Caudate nucleus (tissue), 63 donors: ENCODE measurements at places on chromosomes 3 and 15.

DNA sequence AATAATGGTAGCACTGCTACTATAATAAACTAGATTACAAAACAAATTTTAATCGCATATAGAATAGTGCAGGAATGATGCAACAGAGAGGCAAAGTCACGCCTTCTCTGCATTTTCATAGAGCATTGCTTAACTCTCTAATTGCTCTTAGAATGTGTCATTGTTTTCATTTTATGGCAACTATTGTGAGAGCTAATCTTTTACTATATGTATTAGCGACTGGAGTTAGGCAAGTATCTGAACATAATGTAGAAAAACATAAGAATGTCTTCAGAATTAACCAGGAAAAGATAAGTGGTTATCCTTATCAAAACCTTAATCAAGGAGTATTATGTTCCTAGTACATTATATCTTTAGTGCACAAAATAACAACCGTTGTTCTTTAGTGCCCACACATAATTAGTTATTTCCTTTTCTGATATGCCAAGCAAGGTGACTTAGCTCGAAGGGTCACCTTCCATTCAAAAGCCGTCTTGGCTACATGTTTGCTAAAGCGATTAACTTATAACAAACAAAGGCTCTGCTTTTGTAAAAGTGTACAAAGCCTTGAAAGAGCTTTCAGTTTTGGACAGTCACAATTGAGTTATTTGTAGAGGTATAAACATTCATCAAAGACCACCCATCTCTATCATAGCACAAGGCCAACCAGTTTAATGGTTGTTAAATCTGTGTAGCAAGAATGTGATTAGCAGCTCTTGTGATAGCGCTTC, 1328.9 kb downstream of the ROBO2 start:
- no peak for DNase-seq

DNA sequence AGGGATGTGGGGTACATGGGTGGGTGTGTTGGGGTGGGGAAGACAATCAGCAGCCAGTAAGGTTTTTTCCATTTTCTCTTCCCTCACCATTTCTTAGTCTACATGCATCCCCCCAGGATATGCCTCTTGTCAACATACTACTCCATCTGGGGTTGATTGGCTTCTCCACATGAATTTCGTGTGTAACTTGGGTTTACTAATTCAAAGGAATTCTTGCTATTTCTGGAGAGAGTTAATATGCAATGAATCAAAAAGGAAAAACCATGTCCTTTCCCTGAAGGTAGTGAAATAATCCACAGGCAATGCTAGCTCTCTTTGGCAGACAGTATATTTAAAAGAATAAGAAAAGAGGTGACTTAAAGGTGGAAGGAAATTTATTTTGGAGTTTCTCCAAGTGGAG, 198.4 kb downstream of the EBLN2 start:
- DNase-seq, result peak; percentile 25

DNA sequence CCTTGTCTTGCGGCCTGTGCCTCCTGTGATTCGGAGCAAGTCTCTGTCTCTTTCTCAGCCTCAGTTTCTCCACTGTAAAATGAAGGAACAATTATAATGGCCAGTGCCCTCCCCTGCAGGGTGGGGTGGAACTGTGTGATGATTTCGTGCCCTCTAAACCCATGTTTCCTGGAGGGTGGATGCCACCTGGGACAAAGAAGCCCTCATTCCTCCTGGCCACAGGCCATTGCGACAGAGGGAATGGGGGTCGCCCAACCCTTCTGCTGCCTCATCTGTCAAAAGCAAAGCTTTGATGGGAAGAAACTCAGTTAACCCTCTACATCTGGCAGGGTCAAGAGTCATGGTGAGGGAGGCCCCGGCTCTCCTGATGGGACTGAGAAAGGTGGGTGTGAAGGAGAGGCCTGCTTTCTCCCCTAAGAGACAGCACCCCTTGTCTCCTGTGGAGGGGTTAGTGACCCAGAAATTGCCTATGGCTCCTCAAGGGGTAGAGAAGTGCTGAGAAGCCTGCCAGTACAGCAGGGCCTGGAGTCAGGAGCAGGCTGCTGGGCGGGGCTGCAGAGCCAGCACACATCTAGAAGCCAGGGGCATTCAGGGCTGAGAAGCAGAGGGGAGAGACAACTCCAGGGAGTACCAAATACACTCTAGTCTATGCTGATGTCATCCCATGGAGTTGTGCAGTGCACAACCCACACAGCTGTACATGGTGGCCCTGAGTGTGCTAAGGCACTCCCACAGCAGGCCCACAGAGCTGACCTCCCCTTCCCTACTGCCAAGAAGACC, 61.0 kb downstream of the PLXNA1 start:
- no peak for DNase-seq

DNA sequence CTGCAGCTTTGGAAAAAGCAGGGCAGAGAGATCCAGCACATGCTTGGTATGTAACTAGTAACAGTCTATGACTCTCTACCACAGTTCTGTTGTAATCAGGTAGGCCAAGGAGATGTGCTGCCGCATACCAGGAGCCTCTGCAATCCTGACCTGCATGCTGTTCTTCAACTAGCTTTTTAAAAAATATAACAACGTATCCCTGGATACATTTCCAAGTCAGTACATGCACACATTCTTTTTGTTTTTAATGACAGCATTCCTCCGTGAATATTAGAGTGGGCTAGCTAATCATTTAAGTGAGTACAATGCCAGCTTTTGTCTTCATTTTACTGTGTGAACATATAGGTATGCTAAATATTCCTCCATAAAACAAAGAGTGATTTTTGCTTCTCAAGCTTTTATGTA, 437.8 kb downstream of the RBMS3 start:
- no peak for DNase-seq

DNA sequence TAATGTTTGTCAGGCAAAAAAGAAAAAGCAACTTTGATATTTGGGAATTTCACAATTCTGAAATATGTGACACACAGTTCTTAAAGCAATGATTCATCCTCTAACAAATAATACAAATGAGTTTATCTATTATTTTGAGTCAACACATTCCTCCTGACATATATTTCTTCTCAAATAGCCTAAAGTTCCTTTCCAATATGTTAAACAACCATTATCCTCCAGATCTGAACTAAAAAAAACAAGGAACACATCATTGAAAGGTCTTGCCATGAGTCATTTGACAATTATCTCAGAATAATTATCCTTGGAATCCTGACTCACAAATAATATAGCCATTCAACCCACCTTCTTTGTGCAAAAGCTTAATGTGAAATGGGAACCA, 208.7 kb upstream of the CDIN1 start:
- DNase-seq, result no peak

DNA sequence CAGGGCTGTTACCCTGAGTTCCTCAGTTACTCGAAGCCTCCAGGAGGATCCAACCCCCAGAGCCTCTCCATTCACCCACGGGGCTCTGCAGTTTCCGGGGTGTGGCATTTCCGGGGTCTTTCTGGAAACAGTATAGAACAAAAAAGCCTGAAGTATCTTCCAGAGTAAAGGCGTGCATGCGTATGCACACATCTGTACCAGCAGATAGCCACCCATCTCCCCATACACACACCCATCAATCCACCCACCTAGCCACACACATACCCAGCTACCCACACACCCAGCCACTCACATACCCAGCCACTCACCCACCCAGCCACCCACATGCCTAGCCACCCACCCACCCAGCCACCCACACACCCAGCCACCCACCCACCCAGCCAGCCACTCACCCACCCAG, 2.9 kb upstream of the DNAJB8 start:
- no peak for DNase-seq

- no peak for DNase-seq
Measured at GRCh38 chr15:64694816-64695215, 80.6 kb downstream of the RBPMS2 start.

DNA sequence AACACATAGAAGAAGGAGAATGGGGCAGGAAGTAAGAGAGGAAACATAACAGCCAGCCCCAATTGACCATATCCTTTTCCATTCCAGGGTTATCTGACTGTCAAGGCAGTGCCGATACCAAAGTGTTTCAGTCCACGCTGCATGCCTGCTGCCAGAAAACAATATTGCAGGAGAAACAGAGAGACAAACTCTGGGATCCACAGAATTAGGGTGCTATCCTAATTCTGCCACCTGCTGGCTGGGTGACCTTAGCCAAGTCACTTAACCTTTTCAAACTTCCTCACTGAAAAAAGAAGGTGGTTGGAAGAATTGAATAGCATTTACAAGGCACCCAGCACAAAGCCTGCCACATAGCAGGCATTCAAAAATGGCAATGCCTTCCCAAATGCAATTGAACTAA, 32.0 kb downstream of the GLB1 start:
- DNase-seq, result no peak

GRCh38 chr3:189809583-189809982, 178.4 kb downstream of the TP63 start:
- DNase-seq, result no peak

- DNase-seq, result no peak
Measured at GRCh38 chr3:49158103-49158709, 7.9 kb downstream of the CCDC71 start.

- DNase-seq, result no peak
Measured at GRCh38 chr15:25544076-25544475, 105.3 kb upstream of the UBE3A start.

DNA sequence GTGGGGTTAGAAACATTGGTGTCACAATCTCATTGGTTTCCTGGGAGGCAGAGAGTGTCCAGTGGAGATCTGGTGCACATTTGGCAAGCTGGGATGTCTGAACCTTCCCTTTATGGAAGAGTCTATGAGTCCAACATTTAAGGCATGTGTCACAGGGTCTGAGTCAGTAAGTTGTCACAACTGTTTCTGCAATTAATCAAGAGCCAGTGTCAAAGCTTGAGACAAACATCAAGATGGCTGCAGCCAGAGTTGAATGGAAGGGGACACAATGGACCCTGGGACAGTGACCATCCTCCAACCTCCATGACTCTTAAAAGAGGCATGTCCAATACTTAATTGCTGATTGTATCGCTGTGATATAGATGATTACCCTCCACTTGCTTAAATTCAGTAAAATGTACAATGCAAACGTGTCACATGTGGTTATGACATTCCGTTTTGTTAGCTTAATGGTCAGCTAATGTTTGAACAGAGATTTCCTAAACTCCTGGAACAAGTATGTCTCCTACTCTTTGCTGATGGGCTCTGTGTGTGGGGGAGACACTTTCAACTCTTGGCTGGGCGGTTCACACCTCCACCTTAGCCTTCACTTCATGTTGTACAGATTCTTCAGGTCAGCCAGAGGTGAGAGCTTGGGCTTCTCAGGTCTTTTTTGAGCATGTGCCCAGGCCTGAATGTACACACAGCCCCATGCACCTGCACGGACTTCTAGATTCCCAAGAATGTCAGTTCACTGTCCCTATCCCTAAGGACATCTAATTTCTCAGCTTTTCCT, 79.9 kb upstream of the PRR23E start:
- no peak for DNase-seq

DNA sequence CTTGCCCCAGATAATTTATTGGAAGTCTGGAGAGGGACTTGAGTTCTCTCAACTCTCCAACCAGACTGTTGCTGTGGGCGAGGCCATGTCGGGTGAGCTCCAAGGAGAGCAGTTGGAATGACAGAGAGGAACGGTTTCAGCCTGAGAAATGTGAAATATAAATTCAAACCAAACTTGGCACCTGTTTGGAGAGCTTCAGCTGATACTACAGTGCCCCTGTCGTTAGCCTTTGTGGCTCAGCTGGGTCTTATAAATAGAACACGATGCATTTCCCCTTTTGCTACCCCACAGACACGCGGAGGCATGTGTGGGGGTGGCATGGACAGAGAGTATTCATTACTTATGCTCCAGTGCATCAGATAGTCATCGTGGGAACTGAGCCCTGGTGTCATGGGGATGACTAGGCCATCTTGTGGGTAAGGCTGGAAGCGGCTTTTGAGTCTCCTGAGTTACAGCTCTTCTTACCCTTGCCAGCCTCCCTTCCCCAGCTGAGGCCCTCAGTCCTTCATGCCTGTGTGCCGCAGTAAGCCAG, 15.6 kb downstream of the SMAD3 start:
- DNase-seq, result no peak

- no peak for DNase-seq
Measured at GRCh38 chr3:29690686-29691353, 409.9 kb downstream of the RBMS3 start.

- no peak for DNase-seq
Measured at GRCh38 chr3:181554233-181554765, 157.4 kb upstream of the SOX2 start.

DNA sequence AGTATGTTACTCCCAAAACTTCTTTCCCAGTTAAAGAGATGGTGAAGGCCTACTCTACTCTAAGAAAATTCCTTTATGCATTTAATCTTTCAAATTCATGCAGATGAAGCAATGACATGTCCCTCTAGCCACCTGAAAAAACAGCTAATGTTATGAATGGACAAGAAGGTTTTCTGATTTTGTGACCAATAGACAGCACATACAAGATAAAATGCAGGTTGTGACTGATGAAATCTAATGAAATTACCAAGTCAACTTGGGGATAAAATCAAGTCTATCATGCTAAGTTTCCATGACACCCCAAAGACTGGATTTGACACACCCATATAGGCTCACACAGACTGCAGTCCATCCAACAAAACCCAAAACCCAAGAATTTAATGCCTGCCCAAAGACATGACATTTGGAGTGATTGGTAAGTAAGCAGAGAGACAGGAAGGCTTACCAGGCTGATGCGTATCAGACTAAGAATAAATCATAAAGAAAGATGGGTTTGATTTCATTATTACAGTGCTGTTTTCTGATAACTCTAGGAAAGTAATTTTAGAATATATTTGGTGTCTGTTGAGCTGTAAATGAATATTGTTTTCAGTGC, 26.4 kb downstream of the CD47 start:
- DNase-seq, result no peak

GRCh38 chr15:92677999-92678398, 22.4 kb upstream of the FAM174B start:
- no peak for DNase-seq

DNA sequence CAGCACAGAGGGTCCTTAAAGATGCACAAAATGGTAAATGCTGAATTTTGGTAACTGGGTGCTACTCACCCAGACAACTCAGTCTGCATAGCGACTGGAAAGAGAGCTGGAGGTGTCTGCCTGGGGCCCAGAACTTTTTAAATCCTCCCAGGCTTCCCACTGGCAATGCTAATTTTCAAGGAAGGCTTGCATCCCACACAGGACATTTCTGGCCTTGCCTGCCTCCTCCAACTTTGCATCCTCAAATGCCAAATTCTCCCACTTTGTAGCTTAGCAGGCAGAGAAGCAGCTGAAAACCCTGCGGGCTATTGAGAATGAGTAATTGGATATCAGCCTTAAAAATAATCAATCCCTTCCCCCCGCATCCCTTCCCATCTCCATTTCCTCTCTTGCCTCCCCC, 656.6 kb upstream of the ADAMTS9 start:
- no peak for DNase-seq

- DNase-seq, result no peak
Measured at GRCh38 chr3:4895838-4896237, 83.4 kb upstream of the BHLHE40 start.

GRCh38 chr3:30924763-30925162, 30.3 kb upstream of the GADL1 start:
- DNase-seq, result no peak

GRCh38 chr15:90231028-90232017, 2.4 kb downstream of the CIB1 start:
- DNase-seq, result no peak

GRCh38 chr3:9409981-9410854, 12.8 kb downstream of the SETD5 start:
- no peak for DNase-seq
